ENCODE measurements at places on chromosomes 7 and 10.

DNA sequence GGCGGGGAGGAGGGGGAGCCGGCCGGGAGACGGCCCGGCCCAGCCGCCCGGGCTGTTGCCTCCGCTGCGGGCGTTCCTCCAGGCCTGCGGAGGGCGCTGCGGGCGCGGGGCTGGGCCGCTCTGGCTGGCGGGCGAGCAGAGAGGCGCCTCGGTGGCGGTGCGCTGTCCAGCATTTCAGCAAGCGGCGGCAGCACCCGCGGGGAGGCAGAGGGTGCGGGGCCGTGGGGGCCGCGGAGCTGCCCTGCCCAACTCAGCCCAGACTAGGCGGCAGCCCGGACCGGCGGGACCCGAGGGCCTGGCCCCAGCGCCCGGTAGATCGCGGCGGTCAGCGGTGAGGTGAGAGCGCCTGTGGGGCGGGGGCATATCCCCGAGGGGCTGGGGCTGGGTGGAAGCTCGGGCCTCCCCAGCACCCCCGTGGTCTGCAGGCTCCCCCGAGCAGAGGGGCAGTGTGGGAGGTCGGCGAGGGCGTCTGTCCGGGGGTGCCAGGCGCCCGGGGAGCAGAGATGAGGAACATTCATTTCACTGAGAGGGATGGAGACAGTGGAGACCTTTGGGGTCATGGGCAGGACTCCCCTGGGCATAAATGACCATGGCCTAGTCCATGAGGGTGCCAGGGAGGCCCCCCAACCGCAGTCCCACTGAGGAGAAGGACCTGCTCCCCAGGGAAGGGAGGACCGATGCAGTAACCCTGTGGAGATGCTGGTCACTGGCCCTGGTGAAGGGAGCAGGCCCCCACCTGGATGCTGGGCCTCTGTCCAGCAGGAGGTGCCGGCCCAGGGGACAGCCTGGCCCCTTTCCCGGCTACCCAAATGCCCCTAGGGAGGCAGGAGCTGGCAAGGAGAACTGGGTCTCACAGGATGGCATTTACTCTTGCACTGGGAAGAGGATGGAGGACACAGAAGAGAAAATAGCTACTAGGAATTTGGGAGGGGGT, at the start of gene SRRM3:
TSS of gene SRRM3 (plus strand) at position 165 of the 934 bp plus-strand sequence. CDS start 33,171 bp downstream, outside the sequence.
- DNase-seq = peak; percentile 85

DNA sequence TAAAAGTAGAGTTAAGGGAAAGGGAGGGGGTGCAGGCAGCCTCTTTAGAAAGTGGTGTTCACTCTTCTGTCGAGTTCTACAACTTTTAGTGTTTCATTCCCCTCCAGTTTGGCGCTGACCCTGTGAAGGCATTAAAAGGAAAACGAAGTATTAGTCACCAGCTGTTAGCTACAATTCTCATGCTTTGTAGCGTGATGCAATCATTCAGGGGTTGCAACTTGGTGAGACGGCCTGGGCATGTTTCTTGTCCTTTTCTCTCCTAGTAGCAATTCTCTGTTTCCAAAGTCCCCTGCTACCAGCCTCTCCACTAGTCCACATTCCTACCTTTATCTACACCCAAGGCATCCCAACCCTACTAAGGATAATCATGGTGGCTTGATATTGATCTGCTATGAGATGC, 33.7 kb upstream of the DGKI start:
- no peak for DNase-seq

- no peak for DNase-seq
Measured at GRCh38 chr7:92609921-92610518, 19.8 kb upstream of the FAM133B start.

- no peak for DNase-seq
Measured at GRCh38 chr7:68434857-68435256, 1163.4 kb upstream of the AUTS2 start.

GRCh38 chr10:87956055-87956454, 92.6 kb downstream of the PTEN start:
- no peak for DNase-seq

DNA sequence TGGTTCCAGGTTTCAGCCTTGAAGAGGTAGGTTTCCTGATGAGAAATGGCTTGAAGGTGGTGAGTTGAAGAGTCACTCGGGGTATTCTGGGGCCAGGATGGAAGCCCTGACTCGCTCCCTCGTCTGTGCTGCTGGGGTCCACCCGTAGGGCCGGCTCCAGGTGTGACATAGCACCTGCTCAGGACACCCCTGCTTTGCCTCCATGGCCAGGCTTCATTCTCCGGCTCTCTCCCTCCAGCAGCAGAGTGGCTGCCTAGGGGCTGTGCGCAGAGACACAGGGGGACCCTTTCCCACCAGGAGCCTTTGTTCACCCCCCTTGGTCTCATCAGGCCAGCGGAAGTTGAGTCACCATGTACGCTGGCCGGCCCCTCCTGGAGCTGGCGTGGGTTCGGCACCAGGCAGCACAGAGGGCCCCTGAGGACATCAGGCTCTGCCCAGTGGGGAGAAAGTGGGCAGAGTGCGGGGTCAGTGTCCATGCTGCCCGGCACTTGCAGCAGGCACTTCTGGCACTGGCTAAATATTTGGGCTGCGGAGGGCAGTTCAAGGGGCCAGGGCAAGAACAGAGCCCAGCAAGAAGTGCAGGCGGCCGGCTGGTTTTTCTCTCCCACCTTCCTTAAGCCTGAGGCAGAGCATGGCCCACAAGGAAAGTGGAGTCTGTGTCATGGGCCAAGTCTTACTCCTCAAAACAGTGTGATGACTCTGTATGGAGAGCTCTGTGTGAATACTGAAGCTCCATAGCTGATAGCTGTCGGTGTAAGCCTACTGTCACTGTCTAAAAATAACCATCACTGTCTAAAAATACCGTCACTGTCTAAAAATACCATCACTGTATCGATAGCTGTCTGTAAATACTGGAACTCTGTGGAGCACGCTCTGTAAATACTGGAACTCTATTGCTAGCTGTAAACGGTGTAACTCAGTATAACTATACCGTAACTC, 3.7 kb upstream of the PRKAR1B start:
- DNase-seq = no peak

GRCh38 chr10:28202941-28203352, 99.9 kb downstream of the MPP7 start:
- no peak for DNase-seq

GRCh38 chr7:30927040-30927439, 15.4 kb downstream of the AQP1 start:
- no peak for DNase-seq

- DNase-seq = no peak
Measured at GRCh38 chr10:60706146-60706545, 72.1 kb upstream of the CDK1 start.

- DNase-seq = no peak
Measured at GRCh38 chr10:123926401-123927264, 35.0 kb upstream of the CPXM2 start.

- DNase-seq = no peak
Measured at GRCh38 chr7:104852386-104852785, 161.6 kb upstream of the KMT2E start.

GRCh38 chr10:98414578-98414931, 427 bp downstream of the PYROXD2 start:
- no peak for DNase-seq
